ENCODE measurements at places on chromosomes 2 and 18.

DNA sequence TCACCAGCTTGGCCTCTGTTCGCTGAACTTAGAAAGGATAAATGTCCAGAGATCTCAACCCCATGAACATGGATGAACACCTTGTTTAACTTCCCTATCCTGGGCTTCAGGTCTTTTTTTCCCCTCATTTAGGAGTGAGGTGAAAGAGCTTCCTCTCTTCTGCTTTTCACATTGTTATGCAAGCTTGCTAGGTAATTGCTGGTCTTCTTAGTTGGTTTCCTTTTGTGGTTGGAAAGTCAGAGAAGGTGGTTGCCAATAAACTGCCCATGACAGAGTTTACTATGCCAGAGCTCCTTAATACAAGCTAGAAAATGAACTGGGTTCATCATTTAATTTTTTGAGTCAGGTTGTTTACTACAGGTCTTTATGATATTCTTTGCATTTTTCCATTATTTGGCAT is 16.6 kb downstream of the SLC9A4 start:
- DNase-seq = no peak

- no peak for DNase-seq
These were observed 3.0 kb upstream of the CHMP3 start for GRCh38 chr2:86566158-86566820.

GRCh38 chr18:551404-552061 is 28.6 kb upstream of the CETN1 start:
- no peak for DNase-seq

DNA sequence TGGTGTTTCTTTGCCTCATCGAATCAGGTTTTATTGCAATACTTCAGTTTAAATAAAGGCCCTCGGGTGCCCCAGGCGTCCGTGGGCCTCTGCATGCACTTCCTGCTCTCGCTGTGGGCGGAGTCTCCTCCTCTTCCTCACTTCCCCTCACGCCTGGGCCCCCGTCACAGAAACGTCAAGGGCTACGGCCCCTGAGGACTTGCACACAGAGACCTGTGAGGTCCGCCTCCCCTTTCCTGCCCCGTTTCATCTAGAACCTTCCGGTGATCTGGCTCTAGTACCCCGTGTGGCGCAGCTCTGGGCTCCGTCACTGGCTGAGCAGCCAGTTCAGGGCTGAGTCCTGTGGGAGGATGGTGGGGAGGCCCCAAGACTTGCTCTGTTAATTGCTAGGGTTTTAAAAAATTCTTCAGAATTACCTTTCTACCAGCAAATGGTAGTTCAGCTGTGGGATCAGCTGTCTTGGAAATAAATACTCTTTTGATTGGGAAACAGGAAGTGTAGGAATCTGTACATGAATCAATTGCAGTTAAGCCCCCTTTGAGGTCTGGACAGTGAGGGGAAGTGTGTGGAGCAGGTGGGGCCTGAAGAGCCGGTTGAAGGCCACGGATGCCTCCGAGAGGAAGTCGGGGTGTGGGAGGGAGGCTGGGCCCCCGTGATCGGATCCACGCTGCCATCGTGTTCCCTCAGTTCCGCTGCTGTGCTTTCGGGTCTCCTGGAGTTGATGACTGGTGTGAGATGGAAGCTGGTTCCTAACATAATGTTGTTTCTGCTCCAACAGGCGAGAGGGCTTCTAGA is 10.2 kb downstream of the NFATC1 start:
- peak; percentile 65 for DNase-seq

GRCh38 chr18:22559414-22560274 is 141.9 kb upstream of the CTAGE1 start:
- no peak for DNase-seq

GRCh38 chr2:133676392-133677130 is 108.3 kb upstream of the NCKAP5 start:
- DNase-seq = no peak

DNA sequence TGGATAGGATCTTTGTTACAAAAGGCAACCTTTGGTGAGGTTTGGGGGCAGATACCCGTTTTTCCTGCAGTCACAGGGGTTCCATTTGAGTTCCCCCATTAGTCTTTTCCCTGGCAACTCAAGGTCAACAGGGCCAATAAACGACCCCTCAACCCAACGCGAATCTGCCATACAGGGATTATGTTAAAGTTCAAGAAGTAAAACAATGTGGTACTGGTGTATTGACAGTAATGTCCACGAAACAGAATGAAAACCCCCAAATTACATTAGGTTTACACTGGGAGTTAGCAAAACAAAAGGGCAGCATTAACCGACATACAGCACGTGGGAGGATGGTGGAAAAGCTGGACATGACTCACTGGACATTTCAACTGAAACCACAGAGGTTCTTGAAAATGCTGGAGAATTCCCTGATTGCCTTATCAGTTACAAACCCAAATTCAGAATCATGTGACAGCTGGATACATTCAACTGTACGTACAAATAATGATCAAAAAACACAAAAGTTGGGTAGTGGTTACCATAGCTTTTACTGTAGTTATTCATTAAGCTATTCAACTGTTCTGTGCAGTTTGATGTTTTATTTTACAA is 4.9 kb upstream of the IMP4 start:
- DNase-seq = no peak

DNA sequence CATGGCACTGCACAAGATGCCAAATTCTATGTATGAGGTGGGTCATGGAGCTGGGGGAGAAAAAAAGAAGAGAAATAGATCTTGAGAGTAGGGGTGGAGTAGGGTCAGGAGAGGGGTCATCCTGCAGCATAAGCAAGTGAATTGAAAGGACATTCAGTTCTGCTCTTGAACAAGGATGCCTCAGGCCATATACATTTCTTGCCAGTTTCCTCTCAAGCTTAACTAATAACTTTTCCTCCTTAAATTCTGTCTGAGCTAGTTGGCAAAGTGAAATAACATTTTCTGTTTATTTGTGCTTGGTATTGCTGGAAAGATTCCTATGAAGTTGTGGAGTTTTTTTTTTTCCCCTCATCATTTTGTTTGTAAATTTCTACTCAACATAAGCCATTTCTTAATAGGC is 99.0 kb upstream of the LTBP1 start:
- no peak for DNase-seq

GRCh38 chr2:195057001-195057400 is 600.0 kb upstream of the SLC39A10 start:
- no peak for DNase-seq

GRCh38 chr18:42113529-42114191 is 158.6 kb downstream of the PIK3C3 start:
- DNase-seq = no peak

- no peak for DNase-seq
These were observed 440.8 kb upstream of the SALL3 start for GRCh38 chr18:78538669-78539440.

DNA sequence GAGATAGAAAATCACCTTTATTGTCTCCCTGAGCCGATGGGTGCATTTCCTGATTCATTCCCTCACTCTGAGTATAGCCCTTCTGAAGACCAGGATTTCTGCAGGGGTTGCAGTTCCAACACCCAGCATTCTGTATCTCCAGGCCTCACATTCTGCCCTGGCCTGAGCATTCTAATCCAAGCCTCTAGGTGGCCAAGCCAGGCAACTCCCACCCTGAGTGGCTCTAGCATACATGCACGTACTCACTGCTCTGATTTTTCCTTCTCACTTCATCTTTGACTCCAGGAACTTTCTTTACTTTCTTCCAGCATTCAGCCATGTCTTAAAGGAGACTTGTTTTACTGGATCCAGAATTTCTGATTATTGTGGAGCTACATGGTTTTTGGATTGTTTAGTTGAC is 100.7 kb upstream of the STK39 start:
- DNase-seq = no peak

DNA sequence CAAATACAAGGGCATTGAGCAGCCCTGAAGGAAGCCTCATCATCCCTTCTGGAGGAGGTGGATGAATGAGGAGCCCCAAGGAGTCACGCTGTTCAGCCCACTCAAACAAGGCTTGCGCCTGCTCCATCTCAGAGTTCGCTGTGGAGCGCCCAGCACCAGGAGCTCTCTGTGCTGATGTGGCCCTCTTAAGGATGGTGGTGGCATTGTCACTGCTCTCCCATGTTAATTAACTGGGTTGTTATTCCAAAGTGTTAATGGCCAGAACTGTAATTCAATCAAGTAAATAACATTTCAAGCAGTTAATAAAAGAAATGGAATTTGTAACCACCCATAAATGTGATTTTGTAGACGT is 726.0 kb upstream of the RAB6C start:
- no peak for DNase-seq

DNA sequence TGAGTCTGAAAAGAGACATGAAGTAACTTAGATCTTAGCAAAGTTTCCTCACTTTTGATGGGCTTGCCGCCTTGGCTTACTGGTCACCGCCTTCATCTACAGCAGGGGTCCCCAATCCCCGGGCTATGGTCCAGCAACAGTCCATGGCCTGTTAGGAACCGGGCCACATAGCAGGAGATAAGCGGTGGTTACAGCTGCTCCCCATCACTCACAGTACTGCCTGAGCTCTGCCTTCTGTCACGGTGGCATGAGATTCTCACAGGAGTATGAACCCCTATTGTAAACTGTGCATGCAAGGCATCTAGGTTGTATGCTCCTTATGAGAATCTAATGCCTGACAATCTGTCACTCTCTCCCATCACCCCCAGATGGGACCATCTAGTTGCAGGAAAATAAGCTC is 72.9 kb downstream of the BIN1 start:
- no peak for DNase-seq

DNA sequence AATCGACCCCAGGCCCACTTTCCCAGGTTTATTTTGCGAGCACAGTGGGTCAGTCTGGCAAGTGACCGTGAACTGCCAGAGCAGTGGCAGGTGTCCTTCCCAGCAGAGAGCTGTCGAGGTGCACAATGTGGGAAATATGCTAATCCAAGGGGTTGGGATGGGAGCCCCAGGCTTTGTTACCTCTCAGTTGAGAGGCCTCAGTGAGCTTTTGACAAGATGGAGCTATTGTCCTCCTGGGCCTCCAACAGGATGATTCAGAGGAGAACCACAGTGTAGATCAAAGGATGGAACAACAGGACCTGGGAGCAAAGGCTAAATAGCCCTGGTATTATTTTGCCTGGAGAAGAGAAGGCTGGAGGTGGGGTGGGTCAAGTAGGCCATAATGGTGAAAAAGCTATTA is 150.8 kb downstream of the NCKAP5 start:
- DNase-seq = no peak

DNA sequence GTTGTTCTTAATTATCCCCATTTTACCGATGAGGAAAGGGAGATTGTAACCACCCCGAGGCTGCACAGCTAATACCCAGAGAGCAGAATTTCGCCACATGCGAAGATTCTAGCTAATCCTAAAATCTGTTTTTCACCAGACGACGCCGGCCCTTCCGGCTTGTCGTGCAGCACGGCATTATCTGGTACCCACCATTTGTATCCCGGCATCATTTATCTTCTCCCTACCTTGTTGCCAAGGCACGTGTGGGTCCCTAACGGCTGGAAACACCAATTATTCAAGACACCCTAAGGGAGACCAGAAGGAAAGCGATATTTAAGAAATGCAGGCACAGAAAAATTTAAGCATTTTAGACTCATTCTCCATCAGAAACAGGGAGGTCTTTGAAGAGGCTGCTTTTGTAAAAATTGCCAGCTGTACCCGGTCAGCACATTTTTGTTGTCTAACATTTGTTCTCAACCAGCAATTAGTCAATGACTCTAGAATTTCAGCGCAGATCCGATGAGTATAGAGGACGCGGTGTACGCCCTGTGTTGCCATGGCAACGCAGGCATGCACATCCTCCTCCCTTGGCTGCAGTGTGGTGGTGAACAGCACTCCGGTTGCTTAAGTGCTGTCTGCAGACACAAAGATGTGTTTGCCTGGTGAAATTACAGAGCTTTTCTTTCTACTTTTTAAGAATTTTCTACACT is 111.6 kb downstream of the AGAP1 start:
- no peak for DNase-seq

DNA sequence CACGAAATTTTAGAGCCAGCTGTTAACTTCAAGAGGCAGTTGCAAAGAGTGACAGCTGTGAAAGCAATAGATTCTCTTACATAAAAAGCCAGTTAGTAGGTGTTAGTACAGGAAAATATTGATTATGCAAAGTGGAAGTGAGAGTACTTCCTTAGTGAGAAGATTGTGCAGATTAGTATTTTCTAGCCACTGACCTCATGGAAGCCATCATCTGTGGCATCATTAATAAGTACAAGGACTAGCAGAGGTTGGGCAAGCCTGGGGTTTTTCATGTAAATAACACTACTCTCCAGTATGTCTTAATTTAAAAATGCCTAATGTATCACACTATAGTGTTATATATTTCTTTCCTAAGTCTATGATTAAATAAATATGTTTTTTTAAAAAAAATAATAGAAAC is 166.2 kb upstream of the DTNA start:
- DNase-seq = no peak

GRCh38 chr18:57347784-57348183 is 4.6 kb upstream of the ST8SIA3 start:
- DNase-seq = no peak

DNA sequence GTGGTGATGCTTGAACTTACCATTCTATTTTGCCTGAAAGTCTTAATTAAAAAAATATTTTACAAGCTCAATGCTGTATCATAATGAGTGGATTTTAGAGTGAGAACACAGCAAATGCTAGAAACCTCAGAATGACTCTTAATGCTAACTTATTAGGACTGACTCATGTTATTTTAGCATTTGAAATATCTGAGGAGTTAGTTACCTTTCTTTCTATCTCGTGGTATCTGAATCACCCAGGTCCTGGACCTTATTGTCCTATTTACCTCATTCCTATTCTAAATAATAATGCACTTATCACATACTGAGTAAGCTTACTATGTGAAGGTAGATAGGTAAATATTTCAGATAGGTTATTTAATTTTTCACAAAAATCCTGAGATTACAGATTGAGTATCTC is 70.7 kb downstream of the SOS1 start:
- DNase-seq = no peak

DNA sequence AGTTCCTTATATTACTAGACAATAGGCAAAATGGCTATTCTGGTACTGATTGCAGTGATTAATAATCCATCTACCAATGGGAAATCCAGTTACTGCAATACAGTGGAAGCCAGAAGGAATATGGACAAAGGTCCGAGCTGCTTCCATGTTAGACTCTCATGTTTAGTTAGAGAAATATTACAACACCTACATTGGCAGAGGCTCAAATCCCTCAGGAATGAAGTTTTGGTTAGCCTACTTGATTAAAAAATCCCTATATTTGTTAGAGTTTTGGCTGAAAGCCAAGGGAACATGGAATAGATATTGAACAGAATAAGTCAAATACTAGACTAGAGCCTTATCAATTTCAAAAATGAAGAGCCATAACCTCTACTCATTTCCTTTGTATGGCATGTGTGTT is 48.5 kb downstream of the ARL6IP6 start:
- no peak for DNase-seq

GRCh38 chr2:11750422-11750821 is 4.0 kb downstream of the LPIN1 start:
- DNase-seq = no peak

- DNase-seq = no peak
These were observed 11.3 kb upstream of the CIB4 start for GRCh38 chr2:26652361-26653041.

- DNase-seq = no peak
These were observed 108.8 kb downstream of the MTCL1 start for GRCh38 chr18:8814206-8814605.

All from stimulated activated CD4-positive, alpha-beta T cell treated with anti-CD3 and anti-CD28 coated beads, Interleukin-15, amount 100 ng/mL, for 1 hour (primary cell).